ENCODE measurements at places on chromosomes 2 and 18.

GRCh38 chr2:74286725-74287124, 56.5 kb downstream of the SLC4A5 start:
- no peak for DNase-seq

- no peak for DNase-seq
Measured at GRCh38 chr2:136468799-136469369, 296.5 kb upstream of the THSD7B start.

DNA sequence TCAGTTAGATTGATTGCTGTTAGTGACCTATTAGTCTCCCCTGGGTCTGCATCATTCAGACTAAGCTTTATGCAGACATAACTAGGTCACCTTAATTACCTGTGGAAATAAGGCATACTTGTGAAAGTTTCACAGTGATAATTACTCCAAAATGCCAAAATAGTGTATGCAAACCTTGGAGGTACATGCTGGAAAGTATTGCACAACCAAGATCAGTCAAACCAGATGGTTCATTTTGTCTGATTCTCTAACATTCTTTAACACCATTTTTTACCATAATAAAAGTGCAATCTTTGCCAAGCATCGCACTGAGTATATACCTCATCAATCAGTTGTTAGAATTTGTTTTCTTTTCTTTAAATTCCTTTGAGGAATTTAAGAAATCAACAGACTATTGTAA, 186.3 kb upstream of the TMEFF2 start:
- DNase-seq: no peak

DNA sequence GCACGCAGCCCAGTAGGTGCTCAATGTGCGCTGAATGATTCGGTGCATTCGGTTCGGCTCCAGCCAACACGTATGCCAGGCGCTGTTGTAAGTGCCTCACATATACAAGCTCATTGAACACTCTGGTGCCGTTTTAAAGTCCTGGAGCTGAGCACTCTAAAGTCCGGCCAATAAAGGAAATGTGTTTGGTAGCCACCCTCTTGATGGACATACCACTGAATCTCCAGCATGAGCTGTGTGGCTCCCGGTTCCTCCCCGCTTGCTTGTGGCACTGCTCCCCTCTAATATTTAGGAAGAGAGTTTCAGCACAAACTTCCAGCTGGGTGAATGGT, 112.1 kb downstream of the MCFD2 start:
- DNase-seq: no peak

DNA sequence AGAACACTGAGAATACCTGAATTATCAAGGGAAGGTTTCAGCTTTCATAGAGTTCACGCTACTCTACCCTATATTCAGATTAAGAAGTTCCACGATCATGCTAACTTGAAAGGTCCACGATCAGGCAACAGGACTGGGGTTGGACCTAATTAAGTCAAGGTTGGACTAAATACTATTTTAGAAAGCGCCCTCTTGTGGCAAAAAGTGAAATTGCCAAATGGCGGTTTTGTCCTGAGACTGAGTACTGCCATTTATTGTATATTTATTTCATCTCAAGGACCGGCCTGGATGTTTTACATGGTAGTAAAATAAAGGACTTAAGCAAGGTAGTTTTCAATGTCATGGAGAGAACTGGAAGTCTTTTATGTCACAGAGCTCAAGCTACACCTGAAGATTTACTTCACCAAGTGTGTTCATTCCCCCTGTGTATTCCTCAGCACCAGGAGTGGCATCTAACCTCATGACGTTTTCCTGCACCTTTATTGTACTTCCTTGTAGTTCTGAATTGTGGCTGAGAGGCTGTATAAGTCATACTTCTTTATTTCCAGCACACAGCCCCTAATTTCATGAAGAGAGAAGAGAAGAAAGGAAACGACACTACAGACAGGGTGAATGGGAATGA, 56.8 kb downstream of the SRD5A2 start:
- no peak for DNase-seq

DNA sequence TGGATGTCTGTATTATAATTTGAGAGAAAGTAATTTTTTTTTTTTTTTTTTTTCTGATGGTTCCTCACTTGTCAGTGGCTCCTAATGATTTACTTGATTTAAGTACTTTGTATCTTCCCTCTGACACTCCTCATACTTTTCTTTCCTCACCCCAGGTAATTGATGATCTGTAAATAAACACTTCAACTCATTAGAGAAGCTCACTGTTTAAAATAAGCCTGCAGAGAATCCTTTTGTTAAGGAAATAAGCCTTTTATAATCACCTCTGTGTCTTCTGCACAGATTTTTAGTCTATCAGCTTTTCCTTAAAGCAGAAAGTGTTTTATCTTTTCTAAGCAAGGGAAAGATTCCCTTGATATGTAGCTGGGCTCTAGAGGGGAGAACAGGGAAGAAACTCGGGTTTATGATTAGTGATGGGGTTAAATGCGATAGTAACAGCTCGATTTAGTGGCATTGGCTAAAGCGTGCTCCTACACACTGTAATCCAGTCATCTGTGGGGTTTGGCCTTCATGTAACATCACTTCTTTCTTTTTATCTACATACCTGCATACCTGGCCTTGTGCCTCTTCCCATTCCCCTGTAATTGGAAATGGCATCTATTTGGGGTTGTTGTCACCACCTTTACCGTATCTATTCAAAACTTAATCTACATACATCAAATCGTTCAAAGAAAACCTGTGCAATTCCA, 60.1 kb upstream of the LRRTM1 start:
- no peak for DNase-seq

DNA sequence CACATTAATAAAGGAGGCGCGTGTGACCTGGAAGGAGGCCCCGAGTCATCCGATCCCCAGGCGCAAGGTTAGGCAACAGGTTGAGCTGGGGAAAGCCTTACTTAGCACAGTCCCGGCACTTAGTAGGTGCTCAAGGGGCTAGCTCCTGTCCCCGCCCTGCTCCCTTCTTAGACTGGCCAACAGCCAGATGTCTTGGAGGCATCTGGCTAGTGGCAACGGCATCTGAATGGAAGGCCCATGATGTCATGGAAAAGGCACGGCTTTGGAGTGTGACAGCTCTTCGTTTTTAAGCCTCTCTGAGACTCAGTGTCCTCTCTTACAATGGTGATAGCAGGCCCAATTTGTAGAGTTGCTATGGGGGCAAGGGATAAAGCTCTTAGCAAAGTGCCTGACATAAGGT, 258.3 kb downstream of the CYRIA start:
- no peak for DNase-seq

DNA sequence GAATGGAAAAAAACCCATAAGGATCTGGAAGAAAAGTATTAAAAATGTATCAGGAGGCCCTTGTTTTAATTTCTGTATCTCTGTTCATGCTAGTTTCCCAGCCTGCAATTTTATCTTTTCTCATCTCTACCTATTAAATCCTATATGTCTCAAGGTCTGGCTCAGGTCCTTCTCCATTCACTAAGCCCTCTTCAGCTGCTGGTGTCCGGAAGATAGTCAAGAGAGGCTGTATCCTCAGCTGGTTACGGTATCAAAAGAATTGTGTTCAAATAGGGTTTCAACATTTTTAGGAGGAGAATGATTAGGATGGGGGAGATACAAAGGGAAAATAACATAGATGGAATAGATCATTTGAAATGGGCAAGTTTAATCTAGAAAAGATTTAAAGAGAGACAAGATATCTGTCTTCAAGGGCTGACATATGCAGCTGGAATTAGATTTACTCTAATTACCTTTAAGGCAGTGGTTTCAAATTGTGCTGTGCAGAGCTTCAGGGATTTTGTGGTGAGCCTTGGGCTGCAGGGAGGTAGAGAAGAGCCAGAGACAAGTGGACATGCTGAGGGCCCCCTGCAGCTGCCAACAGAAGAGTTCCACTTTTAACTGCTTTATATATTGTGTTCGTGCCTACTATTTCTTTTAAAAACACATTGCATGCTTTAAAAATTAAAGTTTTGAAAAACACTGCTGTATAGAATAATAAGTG, 24.1 kb downstream of the GREB1L start:
- no peak for DNase-seq

DNA sequence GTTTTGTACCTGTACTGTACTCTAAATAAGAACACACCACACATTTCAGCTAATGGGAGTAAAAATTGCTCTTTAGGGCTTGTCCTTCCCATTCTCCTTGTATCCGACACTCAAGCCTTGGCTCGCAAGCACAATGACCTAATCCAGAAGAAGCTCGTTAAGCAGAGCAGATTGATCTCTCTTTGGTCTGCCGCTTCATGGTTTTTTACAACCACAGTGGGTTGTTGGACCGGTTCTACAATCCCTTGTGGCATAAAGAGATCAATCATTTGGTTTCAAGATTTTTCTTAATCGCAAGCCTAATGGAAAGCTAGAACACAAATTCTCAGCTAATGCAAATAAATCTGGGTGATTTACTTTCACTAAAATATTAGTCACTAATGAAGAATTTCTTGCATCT, 662.1 kb downstream of the LRP1B start:
- DNase-seq: no peak

GRCh38 chr2:129922571-129923264, 56.7 kb upstream of the RAB6C start:
- no peak for DNase-seq

- DNase-seq: no peak
Measured at GRCh38 chr2:25699216-25699615, 25.8 kb upstream of the DTNB start.

- no peak for DNase-seq
Measured at GRCh38 chr2:233112329-233112728, 52.2 kb downstream of the INPP5D start.

GRCh38 chr18:2515908-2516625, 55.2 kb downstream of the METTL4 start:
- peak; percentile 4 for DNase-seq

- no peak for DNase-seq
Measured at GRCh38 chr18:77103991-77104531, 28.5 kb downstream of the MBP start.

DNA sequence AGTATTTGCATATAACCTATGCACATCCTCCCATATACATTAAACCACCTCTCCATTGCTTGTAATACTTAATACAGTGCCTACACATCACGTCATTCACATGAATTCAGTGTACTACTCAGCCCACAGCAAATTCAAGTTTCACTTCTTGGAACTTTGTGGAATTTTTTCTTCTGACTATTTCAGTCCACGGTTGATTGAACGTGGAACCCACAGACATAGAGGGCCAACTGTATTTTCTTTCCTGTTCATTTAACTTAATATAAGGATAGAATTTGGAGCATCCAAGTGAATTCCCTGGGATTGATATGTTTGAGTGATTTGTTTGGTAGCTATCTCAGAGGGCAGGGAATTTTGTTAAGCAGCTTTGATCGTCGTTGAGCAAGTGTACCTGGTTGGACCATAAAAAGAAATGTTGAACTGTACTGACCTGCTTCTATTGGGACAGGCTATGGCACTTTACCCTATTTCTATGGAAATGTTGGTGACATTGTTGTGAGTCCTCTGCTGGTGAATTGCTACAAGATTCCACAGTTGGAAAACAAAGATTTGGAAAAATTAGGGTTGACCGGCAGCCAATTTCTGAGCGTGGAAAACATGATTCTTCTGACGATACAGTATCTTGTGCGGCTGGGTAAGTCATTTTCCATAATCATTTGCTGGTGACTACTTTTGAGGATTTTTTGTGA, 156.6 kb downstream of the ESCO1 start:
- no peak for DNase-seq

- no peak for DNase-seq
Measured at GRCh38 chr18:74790451-74790850, 192.8 kb downstream of the ZNF407 start.

Measured in NK-92 treated with Interleukin-12 subunit alpha and Interleukin-12 subunit beta, amount 100 ng/mL, for 24 hours (cell line).